ENCODE measurements at places on chromosomes 1 and 21.

DNA sequence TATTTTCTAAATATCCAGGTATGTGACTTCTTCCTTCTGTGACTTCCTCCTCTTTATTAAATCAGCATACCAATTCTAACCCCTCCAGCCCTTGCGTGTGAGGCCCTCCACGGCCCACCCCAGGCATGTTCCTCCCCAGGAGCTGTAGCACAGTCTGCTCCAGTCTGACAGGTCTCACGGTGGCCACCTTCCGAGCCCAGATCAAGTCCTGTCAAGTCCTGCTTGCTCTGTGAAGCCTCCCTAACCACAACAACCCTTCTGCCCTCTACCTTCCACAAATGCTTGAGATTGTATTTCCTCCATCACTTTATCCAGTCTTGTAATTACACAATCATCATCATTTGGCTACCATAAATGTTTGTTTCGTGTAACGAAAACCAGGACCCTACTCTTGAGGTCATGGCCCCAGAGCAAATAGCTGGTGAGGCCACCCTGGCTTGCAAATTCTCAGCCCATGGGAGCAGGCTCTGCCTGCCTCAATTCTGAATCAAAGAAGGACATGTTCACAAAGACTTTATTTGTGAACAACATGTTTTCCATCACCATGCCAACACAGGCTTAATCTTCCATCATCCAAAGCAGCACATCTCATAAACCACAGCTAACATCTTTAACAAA lies 33.0 kb upstream of the S100A7 start:
- no peak for DNase-seq

DNA sequence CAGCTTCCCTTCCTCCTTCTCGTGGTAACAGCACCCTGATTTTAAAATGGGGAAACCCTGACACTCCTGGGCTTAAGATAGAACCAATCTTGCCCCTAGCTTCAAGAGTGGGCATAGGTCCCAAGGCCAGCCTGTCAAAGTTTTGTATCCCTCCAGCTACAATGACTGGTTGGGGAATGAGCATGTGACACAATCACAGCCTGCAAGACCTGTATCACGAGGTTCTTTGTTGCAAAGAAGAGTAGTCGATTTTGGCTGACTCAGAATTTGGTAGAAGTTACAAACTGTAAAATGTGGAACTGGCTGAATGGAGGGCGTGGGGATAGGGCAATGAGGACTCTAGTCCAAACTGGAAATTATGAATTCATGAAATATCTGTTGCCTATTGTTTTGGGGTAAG lies 18.7 kb downstream of the CTSK start:
- DNase-seq = no peak

DNA sequence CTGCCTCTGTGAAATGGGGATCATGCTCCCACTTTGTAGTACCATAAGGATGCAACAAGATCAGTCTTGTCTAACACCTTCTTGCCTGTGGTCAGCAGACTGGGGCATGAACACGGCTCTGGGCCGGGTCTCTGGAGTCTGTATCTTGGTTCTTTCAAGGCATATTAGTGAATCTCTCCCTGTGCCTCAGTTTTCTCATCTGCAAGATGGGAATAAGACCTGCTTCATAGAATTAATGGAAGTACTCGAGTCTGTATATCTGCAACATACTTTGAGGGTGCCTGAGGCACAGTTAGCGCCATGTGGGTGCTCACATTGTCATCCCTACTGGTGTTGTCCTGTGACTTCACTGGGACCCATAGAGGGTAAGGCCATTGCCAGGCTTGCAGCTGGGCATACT lies 84.6 kb downstream of the IGSF21 start:
- DNase-seq = no peak

GRCh38 chr1:208040821-208041297 lies 129.9 kb upstream of the CD34 start:
- DNase-seq = no peak

GRCh38 chr1:206873603-206874188 lies 8.3 kb downstream of the IL20 start:
- no peak for DNase-seq

DNA sequence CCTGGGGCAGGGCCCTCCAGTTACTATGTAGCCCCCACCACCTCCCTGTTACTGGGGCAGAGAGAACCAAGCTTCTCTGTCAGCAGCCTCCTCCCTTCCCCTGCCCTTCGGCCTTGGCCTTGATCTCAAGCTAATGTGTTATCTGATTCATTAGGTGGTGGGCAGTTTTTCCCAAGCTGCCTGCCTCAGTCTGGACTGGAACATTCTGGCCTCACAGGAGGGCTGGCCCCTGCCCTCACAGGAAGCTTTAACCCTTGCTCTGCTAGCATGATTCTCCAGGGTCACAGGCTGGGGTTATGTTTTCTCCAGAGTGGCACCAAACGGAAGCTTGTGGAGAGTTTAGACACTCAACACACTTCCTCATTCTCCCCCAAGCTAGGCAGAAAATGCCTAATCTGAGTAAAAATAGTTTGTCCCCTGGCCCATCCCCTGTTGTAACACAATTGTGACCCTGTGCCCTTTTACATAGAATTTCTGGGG lies 37.2 kb upstream of the SLC6A9 start:
- DNase-seq = no peak

- no peak for DNase-seq
Measured at GRCh38 chr1:212976586-212976985, 26.2 kb downstream of the VASH2 start.

- DNase-seq = no peak
Measured at GRCh38 chr1:65401612-65402011, 18.9 kb upstream of the LEPR start.

DNA sequence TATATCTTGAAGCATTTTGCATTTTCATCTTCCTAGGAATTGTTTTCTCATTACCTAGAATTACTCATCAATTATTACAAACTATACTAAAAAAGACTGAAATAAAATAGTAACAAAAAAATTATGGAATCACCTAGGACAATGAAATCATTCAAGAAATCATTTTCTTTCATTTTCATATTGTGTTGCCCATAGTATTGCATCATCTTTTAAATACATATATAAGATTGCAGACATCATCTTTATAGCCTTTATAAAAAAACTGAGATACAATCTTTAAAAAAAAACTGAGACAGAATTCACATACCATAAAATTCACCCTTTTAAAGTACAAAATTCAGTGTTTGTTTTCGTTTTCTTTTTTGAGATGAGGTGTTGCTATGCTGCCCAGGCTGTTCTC lies 29.6 kb downstream of the GDAP2 start:
- no peak for DNase-seq

DNA sequence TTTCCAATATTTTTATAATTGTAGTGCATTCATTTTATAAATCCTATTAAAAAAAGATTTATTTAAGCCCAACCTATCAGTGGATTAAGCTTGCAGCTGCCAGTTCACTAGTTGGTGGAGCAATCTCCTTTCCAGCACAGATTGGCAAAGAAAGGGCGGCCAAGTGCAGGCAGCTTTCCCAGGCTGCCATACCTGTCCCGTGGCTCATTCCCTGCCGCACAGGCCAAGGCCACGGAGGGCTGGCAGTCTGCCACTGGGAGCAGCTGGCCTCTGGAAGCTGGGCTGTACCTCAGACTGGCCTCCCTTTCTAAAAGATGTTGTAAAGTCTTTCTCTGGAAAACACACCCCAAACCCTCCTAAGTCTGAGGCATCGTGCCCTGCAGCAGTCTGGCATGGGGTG lies 74.2 kb downstream of the SIM2 start:
- no peak for DNase-seq

DNA sequence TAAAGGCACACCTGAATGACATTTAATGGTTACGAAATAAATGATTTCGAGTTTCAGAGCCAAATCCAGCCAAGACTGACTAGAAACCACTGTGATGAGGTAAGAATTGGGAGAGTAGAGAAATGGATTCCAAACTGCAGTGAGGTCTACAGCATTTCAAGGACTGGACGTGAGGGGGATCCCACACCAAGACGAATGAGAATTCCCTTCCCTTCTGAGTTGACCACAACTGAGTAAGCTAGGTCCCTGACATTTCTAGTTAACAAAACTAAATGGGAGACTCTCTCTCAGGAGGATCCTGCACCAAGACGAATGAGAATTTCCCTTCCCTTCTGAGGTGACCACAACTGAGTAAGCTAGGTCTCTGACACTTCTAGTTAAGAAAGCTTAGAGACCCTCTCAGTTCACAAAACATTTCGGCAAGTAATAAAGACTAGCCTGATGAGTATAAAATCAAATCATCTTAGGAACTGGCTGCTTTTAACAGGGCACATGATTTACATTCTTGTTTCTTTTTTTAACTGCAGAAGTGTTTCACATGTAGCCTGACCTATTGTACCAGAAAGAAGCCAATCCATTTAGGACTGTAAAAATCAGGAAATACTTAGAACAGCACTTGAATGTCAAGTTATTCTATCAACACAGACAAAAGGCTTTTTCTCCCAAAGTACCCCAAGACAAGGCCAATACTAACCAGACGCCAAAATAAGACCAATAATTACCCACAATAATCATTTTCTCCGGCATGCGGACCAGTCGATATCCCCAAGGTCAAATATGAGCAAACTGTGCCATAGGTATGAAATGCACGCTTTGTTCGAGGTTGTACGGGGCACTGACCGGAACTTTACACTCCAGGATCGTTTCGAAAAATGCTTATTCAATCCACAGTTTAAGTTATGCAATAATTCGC lies 1.4 kb upstream of the SPATA1 start:
- DNase-seq = no peak

DNA sequence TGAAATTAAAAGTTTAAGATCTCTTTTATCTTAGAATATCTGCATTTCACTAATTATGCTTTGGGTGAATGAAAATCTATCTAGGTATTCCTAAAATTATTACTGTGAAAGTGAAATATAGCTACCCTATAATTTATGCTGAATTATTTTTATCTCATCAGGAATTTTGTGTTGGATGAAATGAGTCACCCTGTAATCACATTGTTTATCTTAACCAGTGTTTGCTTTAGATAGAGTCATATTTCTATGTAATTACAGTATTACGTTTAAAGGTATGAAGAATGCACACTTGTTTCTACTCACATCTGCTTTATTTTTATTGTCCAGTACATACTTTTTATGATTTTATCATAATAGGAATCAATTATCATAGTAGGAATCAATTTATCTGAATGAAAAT lies 249.2 kb downstream of the NCAM2 start:
- DNase-seq = no peak

GRCh38 chr1:41305576-41306363 lies 55.5 kb upstream of the FOXO6 start:
- DNase-seq = no peak

- DNase-seq = no peak
Measured at GRCh38 chr1:25425098-25426085, 4.8 kb upstream of the RHCE start.

- DNase-seq = no peak
Measured at GRCh38 chr1:156662005-156662799, 15.0 kb downstream of the NES start.

DNA sequence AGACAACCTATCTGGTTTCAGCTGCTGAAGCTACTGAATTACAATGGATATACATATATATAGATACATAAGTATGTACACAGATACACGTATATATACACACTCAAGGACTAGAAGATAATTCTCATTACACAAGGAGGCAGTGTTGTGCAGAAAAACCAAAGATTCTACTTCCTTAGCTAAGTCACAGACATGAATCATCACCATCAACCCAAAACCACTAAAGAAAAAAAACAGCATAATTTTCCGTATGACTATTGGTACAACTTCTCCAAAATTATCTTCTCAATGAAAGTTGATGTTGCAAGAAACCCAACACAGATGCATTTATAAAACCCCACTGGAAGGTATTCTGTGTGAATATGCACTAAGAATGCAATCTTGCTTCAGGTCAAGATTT lies 36.8 kb upstream of the RPF1 start:
- DNase-seq = no peak
